HEK293T (cell line): ENCODE measurements at places on chromosomes 1 and 21.

DNA sequence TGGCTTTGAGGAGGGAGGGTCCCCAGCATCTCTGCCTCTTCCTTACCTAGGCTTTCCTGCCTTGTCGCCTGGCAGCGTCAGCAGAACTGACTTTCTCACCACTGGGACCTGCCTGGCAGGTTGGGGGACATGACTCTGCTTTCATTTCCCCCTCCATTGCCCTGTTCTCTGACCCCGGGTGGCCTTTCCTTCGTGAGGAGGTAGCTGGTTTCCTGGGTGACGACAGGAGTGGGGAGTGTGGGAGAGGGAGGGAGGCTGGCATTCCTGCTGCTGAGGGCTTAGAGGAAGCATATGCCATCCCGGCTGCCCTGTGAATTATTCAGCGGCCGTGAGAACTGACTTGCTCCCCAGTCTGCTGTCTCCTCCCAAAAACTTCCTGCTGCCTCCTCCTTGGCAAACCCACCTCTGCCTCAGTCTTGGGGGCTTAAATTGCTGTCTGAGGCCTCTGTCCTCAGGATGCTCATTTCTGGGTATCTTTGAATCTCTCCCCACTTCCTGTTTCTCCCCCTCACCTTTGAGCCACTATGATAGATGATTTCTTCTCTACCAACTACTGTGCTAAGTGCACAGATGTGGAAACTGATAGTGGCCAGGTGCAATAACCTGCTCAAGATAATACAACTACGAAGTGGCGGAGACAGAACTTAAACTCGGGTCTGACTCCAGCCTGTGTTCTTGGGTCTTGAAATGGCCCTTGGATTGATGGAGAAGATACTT lies 182.0 kb upstream of the CSF3R start:
- DNase-seq: no peak

DNA sequence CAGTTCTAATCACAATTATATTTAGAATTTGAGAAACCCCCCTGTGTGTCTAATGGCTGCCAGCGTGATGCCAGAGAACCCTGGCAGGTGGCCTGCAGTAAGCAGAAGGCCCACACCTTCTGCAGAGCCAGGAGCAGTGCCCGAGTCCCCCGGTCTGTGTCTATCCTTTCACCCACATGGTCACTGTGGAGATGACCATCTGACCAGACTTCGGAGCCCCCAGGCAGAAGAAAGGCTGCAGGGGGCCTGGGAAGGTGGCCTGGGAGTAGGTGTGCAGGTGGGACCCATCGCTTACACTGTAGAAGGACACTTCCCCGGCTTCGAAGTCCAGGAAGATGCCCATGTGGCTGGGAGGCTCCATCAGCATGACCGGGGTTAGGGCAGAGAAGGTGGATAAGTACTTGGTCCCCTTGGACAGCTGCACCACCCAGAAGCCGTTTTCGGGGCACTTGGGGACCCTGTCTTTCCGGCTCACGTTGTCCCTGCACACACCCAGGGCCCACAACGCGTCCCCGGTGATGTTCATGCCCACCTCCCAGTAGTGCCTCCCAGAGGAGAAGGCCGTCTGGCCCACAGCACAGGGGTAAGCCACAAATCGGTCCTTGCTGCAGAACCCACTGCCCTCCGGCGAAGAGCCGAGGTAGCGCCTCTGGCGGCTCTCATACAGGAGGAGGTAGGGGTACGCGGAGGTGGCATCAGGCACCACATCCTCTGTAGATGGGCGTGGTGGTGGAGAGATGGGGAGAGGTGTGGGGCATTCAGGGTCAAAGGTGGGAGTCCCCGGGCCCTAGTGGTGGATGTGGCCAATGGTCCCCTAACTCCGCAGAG lies 1.6 kb upstream of the TRIM11 start:
- no peak for DNase-seq

DNA sequence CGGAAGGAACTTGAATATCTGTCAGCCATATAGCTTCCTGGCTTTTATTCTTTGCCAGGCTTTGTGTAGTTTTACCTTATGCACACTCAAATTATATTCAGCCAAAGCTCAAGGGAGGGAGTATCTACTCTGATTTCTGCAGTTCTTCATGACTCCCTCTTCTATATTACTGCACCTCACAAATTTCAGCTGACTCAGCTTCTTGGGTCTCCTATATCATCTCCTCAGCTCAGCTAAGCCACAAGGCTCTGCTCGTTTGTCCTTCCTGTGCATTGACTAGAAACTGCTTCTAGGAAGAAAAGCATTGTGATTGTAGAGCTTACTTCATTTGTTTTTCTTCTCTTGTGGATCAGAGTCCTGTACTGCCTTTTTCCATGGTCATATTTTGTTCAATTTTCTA lies 37.4 kb downstream of the BTBD8 start:
- DNase-seq: no peak

DNA sequence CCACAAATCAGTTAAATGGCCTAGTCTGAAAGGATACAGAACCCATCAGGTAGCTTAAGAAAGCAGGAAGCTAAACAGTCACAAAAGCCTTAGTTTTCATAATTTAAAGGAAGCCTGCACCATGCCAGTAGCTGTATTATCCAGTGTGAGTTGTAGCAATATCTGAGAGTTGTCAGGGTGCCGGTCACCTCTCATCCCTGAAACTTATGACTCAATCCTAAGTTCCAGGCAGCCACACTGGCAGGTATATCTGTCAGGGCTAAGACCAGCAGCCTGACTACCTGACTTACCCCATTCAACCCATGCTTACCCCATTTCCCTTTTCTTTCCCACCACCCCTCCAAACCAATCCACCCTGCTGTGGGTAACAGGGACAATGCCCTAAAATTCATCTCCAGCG lies 37.8 kb upstream of the LPAR3 start:
- DNase-seq: no peak
